Non-pigmented ciliary epithelial cell (primary cell): ENCODE measurements at places on chromosomes 11 and 22.

GRCh38 chr11:64649291-64649697 lies 58.3 kb downstream of the SLC22A12 start:
- DNase-seq, result no peak

GRCh38 chr22:18984564-18984963 lies 48.5 kb upstream of the PRODH start:
- DNase-seq, result no peak

- DNase-seq, result no peak
These were observed 74.6 kb upstream of the TEAD1 start for GRCh38 chr11:12599408-12600143.

- no peak for DNase-seq
These were observed 6.8 kb downstream of the RNF169 start for GRCh38 chr11:74755395-74755995.

GRCh38 chr11:33375236-33375635 lies 118.1 kb downstream of the HIPK3 start:
- DNase-seq, result no peak

DNA sequence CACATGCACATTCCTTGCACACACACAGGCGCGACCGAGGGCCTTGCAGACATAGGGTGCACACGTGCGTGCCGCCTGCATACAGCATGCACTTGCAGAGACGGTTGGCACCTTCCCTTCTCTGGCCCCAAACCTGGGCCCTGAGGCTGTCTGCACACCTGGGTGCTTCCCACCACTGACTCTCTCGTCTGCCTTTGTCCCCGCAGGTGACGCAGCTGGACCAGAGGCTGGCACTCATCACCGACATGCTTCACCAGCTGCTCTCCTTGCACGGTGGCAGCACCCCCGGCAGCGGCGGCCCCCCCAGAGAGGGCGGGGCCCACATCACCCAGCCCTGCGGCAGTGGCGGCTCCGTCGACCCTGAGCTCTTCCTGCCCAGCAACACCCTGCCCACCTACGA lies 38.0 kb downstream of the CDKN1C start:
- DNase-seq, result no peak

- DNase-seq, result no peak
These were observed 4.9 kb upstream of the UBASH3B start for GRCh38 chr11:122650619-122651018.

GRCh38 chr11:45818961-45819605 lies 14.1 kb downstream of the SLC35C1 start:
- DNase-seq, result no peak

GRCh38 chr11:77136074-77136473 lies 8.0 kb downstream of the MYO7A start:
- no peak for DNase-seq

GRCh38 chr22:47060718-47061117 lies 298.3 kb downstream of the TBC1D22A start:
- no peak for DNase-seq

DNA sequence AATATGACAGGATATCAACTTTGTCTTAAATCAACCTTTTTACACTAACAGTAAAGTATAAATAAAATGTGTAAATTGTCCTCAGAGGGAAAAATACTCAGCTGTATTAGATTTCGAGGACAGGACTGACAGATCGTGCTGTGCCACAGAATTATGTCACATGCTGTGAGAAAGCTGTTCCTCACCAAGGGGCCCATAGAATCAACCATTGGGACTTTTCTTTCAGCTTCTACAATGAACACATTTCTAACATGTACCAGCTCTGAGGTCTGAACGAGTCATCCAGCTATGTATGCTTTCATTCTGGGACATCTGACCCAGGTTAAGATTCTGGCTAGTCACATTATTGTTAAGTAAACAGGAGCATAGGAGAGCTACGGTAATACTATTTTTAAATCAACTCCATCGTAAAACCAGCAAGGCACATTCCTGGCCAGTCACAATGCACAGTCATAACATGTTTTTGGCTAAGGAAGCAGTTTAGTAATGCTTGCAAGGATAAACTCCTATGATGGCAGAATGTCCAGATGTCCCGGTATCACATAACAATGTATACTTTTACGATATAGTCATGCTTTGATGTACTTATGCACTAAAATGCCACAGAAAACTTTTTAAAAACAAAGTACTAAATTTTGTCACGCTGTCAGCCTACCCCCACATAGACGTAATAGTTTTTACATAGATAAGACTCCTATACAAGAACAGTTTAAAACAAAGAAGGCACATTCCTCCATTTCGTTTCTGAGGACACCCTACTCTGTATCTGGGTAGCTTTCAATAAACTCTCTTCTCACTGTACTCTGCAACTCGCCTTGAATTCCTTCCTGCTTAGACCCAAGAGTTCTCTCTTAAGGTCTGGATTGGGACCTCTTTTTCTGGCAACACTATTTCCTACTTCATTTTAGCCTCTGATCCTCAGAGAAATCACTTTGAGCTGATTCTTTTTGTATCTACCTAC lies 27.4 kb downstream of the ZNF214 start:
- DNase-seq, result peak; percentile 91

DNA sequence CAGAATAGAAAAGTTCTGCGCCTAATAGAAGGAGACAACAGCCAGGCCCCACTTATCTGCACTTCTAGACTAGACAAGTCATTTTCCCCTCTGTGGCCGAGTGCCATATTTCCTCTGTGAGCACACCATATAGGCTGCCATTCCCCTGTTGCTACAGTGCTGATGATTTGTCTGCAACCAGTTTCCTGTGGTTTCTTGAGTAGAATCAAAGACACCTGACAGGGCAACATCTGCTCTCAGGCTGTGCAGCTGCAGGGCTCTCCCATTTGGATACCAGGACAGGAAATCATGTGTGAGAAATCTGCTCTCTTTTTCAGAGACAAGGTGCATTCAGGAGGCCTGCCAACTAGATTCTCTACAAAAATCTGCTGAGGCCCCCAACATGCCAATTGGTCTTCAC lies 879.3 kb downstream of the DLG2 start:
- DNase-seq, result no peak

GRCh38 chr11:113664069-113664980 lies 41.8 kb downstream of the TMPRSS5 start:
- DNase-seq, result peak; percentile 68

- DNase-seq, result no peak
These were observed 504.7 kb upstream of the ARHGAP42 start for GRCh38 chr11:100182350-100182749.

DNA sequence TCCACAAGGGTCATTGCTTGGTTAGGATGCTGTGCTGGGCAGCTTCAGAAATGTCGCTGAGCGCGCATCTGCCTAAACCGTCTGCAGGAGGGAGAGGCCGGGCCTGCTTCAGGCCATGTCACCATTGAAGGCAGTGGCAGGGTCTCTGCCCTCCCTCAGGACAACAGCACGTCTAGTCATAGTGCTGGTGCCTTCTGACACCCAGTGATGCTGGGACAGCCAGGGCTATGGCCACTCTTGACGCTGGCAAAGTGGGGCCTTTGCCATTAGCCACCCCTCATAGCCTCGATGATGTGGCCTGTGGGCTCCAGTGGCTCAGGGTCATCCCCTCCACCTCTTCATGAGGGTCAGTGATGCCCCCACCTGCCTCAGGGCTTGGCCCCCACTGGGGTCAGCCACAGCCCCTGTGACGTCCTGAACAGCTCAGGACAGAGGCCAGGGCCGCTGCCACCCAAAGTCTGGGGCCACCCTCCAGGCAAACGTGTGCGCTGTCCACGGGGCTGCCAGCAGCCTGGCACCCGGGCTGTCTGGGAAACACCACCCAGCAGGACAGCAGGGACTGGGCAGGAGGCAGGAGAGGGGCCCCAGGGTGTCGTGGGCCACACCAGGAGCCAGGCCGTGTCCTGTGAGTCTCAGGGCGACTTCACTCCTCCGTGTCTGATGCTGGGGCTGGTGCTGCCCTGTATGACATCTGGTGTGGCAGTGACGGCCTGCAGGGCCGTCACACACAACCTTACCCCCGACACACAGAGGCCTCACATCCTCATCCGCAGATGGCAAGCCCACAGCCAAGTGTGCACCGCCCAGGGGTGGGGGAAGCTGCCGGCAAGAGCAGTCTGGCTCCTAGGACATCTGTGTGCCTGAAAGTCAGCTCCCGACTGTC lies 42.5 kb downstream of the CERK start:
- no peak for DNase-seq

- DNase-seq, result no peak
These were observed 22.1 kb downstream of the LRFN4 start for GRCh38 chr11:66879000-66879399.

DNA sequence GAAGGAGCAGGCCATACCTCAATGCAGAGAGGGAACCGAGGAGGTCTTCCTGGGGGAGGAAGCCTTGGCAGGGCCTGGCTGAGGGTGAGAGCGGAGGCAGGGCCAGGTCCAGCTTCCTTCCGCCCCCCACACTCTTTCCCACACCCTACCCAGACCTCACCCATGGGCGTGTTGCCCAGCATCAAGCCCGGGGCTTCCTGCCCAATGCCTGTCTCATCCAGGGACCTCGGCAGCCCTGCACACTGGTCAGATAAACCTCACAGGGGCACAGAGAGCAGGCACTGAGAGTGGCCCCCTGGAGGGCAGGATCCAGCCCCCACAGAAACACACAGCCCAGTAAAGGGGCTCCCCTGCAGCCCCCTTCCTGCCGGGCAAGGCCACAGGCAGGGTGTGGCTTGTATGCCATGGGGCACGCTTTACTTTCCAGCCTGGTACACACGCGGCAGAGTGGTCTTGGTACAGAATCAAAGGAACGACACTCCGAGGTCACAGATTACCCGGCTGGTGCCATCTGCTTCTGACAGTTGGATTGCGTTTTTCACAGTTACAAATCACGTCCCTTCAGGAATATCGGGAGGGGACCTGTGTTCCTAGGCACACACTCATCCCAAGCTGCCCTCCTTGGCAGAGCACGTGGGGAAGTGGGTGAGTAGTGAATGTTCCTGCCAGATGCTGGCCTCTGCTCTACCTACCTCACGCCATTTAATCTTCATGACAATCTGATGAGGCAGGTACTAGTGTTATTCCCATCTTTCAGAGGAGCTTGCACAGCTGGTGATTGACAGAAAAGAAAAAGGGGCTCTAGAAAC lies 20.0 kb upstream of the CD5 start:
- DNase-seq, result no peak

DNA sequence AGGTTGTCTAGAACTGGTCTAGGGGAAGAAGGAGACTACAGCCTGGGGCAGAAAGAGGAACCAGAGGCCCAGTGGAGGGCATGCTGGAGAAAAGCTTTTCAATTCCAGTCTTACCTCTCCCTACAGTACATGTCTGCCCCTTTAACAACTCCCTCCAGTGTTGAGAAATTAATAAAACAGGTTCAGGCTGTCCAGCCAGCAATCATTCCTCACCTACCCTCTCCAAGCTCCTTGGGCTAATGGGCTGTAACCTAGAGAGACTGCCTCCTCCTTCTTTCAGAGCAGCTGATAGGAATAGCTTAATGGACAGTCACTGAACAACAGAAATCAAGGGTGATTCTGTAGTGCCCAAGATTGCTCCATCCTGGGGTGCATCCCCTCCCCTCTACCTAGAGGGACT lies 8.8 kb downstream of the SLC35F2 start:
- DNase-seq, result no peak

DNA sequence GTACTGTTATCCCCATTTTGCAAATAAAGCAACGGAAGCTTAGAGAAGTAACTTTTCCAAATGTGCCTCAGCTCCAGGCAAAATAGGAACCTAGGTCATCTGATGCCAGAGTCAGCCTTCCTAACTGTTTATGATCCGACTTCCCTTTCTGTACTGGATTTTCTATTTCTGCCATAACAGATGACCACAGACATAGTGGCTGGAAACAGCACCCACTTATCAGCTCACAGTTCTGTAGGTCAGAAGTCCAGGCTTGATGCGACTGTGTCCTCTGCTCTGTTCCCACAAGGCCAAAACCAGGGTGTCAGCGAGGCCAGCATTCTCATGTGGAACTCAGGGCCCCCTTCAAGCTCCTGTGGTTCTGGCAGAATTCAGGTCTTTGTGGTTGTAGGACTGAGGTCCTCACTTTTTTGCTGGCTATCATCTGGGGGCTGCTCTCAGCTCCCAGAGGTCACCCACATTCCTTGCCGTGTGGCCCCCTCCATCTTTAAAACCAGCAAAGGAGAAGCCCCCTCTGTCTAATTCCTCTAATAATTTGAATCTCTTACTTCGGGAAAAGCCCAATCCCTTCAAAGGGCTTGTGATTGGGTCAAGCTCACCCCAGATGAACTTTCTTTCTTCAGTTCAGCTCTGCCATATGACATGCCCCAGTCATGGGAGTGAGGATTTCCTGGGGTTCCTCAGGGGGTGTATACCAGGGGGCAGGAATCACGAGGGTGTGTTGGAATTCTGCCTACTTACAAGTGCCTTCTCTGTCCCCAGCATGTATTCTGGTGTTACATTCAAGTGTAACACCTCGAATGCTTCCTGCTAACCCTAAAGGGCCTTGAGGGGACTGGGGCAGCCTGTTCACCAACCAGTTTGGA lies 15.3 kb downstream of the KCNJ5 start:
- DNase-seq, result no peak

- DNase-seq, result no peak
These were observed 52.4 kb downstream of the ALX4 start for GRCh38 chr11:44257338-44258189.

DNA sequence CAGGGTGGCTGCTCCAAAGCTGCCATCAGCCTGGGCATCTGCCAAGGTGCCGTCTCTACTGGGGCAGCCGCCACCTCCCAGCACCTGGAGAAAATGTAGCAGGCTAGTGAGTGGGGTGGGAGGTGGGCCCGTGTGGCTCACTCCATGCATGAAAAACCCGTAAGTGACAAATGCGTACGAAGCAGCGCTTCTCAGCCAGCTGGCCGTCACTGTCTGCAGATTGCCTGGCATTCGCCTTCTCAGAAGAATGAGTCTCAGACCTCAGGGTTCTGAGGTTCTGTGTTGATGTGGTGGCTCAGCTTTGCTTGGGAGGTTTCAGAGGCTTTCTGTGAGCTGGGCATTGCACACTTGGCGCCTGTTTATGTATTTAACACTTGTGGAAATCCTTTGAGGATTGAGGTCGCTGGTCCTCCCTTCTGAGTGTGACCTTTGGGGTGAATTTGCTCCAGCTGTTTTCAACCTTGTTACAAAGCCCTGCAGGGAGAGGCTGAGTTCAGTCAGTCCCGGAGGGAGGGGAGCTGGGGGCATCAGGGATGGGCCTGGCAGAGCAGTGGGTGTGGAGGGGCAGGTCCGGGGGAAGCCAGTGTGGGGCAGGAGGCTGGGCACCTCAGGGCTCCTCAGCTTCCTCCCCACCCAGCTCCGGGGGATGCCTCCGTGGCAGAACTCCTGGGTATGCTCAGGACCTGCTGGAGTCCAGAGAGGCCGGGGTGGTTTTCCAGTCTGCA lies 977.0 kb downstream of the TBC1D22A start:
- DNase-seq, result no peak
